ENCODE measurements at places on chromosomes 4 and X.
A peak's percentile ranks its signal among the peaks of the same experiment; 100 is the strongest.

DNA sequence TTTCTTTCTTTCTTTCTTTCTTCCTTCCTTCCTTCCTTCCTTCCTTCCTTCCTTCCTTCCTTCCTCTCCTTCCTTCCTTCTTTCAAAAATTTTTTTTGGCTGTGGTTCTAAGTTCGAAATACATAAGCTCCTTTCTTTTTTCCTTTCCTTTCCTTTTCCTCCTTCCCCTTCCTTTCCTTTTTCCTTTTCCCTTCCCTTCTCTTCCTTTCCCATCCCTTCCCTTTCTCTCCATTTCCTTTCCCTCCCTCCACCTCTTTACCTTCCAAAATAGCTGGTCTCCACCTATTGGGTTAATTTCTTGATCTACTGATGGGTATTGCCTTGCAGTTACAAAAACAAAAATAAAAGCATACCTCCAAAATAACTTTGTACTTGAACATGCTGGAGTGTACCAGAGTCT, 73.4 kb upstream of the GPRIN3 start:
- no peak overlapping the region for H3K4me3 ChIP-seq
- H3K27ac ChIP-seq = no peak overlapping the region
- H3K36me3 ChIP-seq = no peaks in the 10 kb centered on the region
- H3K27me3 ChIP-seq = no peaks in the 10 kb centered on the region
- no peaks in the 10 kb centered on the region for H3K4me1 ChIP-seq

DNA sequence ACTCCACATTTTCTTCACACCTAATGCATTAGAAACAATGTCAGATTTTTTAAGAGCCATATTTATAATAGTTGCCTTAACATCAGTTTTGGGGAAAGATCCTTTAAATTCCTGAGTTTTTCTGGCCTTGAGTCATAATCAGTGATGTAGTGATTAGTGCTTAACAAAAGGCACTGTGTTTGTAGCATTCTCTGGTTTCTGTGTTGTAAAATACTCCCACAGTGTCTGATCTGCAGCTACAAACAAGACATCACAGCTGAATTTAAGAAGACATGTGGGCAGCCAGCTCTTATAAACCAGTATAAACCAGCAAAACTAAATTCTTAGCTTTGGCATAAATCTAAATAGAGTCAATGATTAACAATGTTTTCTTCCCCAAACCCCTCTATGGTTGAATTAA, 233.8 kb downstream of the FSTL5 start:
- no peaks in the 10 kb centered on the region for H3K27me3 ChIP-seq
- H3K4me1 ChIP-seq = no peaks in the 10 kb centered on the region
- no peak overlapping the region for H3K27ac ChIP-seq
- no peak overlapping the region for H3K4me3 ChIP-seq
- H3K36me3 ChIP-seq = no peaks in the 10 kb centered on the region

DNA sequence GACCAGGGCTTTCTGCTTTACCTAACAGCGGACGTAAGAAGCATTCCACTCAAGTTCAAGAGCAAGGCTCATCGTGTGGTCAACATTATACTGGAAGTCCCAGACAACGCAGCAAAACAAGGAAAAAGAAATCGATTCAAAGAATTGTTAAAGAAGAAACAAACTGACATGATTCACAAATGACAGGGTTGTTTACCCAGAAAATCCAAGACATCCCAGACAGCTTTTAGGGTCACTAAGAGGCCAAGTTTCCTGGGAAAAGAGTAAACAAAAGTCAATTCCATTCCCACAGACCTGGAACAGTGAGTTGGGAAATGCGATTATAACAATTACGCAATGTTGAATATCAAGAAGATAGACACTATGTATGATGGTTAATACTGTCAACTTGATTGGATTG, 21.5 kb upstream of the HTRA3 start:
- H3K36me3 ChIP-seq = peaks cover 4% of the 10 kb centered on the region
- no peak overlapping the region for H3K4me3 ChIP-seq
- no peak overlapping the region for H3K27ac ChIP-seq

DNA sequence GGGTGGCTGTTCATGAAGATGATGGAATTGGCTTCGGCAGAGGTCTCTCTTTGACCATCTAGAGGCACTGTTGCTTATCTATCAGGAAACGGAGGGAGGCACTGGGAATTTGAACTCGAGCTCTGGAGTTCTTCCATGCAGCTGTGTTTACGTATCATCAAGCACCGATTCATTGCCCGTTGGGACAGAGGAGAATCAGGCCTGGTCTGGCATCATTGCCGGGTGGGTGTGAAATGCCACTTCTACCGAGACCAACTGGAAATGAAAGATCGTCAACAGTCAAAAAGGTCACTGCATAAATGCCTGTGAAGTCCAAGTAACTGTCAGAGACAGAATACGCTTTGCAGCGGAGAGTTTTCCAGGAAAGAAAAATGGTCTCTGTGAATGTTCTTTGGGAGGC, 166.9 kb downstream of the ASMT start:
- H3K27ac ChIP-seq = no peak overlapping the region
- no peak for DNase-seq
- H3K27me3 ChIP-seq = no peaks in the 10 kb centered on the region
- no peaks in the 10 kb centered on the region for H3K4me1 ChIP-seq

DNA sequence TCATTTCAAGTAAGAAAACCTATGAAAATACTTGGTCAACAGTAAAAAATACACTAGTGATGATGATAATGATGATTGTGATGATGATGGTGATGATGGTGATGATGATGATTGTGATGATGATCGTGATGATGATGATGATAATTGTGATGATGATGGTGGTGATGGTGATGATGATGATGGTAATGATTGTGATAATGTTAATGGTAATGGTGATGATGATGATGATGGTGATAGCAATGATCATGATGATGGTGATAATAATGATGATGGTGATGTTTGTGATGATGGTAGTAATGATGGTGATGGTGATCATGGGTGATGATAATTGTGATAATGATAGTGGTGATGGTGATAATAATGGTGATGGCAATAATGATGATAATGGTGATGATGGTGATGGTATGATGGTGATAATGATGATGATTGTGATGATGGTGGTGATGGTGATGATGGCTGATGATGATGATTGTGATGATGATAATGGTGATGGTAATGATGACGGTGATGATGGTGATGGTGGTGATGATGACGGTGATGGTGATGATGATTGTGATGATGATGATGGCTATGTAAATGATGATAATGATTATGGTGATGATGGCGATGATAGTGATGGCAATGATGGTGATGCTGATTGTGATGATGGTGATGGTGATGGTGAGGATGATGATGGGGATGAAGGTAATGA, 62.1 kb downstream of the VCX3A start:
- no peaks in the 10 kb centered on the region for H3K27me3 ChIP-seq
- H3K27ac ChIP-seq = no peak overlapping the region
- no peak for DNase-seq
- H3K36me3 ChIP-seq = no peaks in the 10 kb centered on the region
- no peaks in the 10 kb centered on the region for H3K4me1 ChIP-seq

DNA sequence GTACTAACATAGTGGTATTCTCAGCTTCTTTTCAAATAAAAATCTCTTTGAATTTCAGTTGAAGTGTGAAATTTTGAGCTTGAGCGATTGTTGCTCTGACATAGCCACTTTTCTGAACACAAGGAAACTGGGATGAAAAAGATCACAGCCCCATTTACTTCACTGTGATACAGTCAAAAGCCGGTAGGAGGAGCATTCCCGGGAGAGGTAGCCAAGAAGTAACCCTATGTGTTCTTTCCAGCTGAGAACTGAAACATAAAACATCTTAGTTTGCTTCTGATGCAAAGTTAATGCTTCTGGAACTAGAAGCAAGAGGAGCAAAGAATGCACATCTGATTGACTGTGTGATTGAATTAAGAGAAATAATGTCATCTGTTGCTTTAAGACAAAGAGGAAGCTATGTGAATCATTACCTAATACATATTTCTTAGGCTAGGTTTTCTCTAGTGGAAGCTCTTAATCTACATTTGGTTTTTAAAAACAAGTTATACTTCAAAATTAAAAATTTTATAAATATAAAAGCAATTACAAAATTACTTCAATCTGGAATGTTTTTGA, 88.3 kb upstream of the UNC5C start:
- no peak overlapping the region for H3K4me3 ChIP-seq
- no peaks in the 10 kb centered on the region for H3K27me3 ChIP-seq
- no peaks in the 10 kb centered on the region for H3K4me1 ChIP-seq
- DNase-seq = no peak
- H3K27ac ChIP-seq = no peak overlapping the region
- H3K36me3 ChIP-seq = no peaks in the 10 kb centered on the region

- H3K4me3 ChIP-seq = no peak overlapping the region
- H3K27me3 ChIP-seq = peaks cover 7% of the 10 kb centered on the region
- no peaks in the 10 kb centered on the region for H3K36me3 ChIP-seq
- no peaks in the 10 kb centered on the region for H3K4me1 ChIP-seq
Observed at GRCh38 chrX:8960957-8961468, 72.9 kb downstream of the FAM9B start.

DNA sequence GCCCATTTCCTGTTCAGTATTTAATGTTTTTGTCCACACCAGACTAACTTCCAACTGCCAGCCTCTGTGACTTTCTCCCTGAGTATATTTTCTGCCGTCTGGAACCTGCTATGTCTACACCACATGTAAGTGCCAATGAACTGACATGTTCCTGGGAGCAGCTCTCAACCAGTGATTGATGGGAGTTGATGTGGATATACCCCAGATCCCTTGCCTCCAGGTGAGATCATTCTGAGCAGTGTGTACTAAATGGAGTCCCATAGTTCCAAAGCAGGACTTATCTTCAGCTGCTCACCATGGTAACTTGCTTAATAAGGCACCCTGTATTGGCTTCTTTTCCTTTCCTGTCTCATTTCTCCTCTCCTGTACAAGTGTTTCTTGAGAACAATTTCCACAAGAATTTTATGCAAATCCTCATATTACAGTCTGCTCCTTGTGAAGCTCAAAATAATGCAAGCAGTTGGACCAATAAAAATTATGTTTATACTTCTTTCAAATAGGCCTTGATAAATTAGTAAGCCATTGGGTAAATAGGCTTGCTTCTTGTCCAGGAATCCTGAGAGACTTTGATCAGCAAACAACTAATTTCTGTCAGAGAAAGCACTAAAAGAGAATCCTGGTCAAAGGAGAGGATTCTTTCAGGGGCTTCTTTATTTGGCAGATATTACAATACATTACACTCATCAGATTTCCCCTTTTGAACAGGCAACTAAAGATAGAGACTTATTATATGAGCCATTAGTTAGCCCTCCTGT, 911.7 kb upstream of the NDST4 start:
- H3K4me1 ChIP-seq = no peaks in the 10 kb centered on the region
- no peak overlapping the region for H3K27ac ChIP-seq

DNA sequence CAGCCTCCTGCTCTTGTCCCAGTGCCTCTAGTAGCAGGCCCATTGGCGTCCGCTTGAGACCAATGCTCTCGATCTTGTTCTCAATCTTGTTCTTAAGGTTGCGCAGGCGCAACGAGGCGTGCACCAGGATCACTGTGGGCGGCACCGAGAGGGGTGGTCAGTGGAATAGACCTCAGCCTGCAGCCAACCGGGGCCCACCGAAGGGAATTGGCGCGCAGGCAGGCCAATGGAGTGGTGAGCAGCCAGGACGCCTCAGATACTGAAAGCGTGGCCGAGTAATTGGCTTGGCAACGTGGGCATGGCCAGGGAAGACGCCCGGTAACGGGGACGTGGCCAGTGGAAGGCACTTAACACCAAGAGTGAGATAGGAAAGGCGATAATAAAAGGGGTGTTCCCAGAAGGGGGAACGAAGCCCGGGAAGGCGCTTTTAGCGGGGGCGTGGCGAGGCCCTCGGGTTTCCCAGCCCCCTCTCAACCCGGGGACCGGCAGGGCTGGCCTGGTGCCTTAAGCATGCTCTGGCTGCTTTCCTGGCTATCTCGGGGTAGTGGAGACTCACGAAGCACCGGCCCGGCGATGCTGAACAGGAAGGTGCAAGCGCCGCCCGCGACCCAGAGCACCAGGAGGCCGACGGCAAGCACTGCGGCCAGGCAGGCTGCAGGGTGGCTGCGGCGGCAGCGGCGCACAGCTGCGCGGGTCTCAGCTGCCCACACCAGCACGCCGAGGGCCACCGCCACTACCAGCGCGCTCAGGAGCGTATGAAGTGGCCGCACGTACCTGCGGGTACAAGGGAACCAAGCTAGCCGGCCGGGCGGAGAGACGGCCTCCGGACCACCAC, 1.7 kb downstream of the PRAF2 start:
- peaks cover 3% of the 10 kb centered on the region for H3K27me3 ChIP-seq
- H3K27ac ChIP-seq = no peak overlapping the region
- no peak for DNase-seq
- peaks cover 16% of the 10 kb centered on the region for H3K4me1 ChIP-seq
- peaks cover 5% of the 10 kb centered on the region for H3K36me3 ChIP-seq

- H3K4me1 ChIP-seq = peaks cover 43% of the 10 kb centered on the region
- H3K36me3 ChIP-seq = peaks cover 9% of the 10 kb centered on the region
- peak overlapping the region; percentile 89 for H3K27ac ChIP-seq
- peak; percentile 85 for DNase-seq
- H3K27me3 ChIP-seq = no peaks in the 10 kb centered on the region
Observed at GRCh38 chr4:40194602-40195161, 2.1 kb upstream of the RHOH start.

- H3K4me1 ChIP-seq = no peaks in the 10 kb centered on the region
- H3K27ac ChIP-seq = no peak overlapping the region
- H3K4me3 ChIP-seq = no peak overlapping the region
- no peaks in the 10 kb centered on the region for H3K36me3 ChIP-seq
Observed at GRCh38 chr4:88189881-88190585, 31.6 kb upstream of the ABCG2 start.

- DNase-seq = no peak
- H3K4me3 ChIP-seq = no peak overlapping the region
- no peaks in the 10 kb centered on the region for H3K4me1 ChIP-seq
- no peaks in the 10 kb centered on the region for H3K36me3 ChIP-seq
- no peaks in the 10 kb centered on the region for H3K27me3 ChIP-seq
Observed at GRCh38 chr4:180449395-180449956, 1793.7 kb upstream of the TENM3 start.

GRCh38 chrX:1493412-1493811, 40.7 kb upstream of the ASMTL start:
- peaks cover 7% of the 10 kb centered on the region for H3K36me3 ChIP-seq
- no peaks in the 10 kb centered on the region for H3K27me3 ChIP-seq

- no peak overlapping the region for H3K27ac ChIP-seq
- no peak overlapping the region for H3K4me3 ChIP-seq
- H3K27me3 ChIP-seq = no peaks in the 10 kb centered on the region
- DNase-seq = no peak
- no peaks in the 10 kb centered on the region for H3K4me1 ChIP-seq
Observed at GRCh38 chrX:133440081-133440796, 24.9 kb upstream of the GPC4 start.

DNA sequence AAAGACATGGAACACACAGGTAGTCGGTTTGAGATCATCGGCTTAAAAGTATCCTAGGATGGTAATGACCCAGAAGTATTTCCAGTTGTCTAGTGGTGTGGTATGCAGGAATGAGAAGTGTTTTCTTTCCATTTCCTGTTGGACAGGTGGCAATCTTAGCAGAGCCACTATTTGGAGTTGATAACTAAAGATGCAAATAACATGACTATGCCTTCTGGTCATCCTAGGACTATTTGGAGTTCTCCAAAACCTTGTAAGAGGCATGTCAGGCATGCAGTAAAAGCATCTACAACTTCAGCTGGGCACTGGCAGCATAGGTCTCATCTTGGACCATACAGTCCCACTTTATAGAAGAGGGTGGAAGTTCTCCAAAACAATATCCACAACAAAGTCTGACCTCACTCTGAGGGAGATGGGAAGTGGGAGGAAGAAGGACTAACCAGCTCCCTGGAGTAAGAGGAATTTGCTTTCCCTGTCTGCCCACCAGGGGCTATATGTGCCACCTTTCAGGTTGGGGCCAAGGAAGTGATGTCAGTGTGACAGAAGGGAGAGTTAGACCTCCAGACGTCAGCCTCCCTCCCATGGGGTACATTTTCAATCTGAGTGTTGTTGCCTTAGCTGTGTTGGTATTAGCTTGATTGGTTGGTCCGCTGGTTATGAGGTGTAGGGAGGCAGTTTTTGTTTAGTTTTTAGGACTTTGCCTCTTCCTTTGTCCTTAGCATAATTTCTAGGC, 101.2 kb upstream of the MYOZ2 start:
- H3K4me1 ChIP-seq = no peaks in the 10 kb centered on the region
- H3K36me3 ChIP-seq = no peaks in the 10 kb centered on the region
- H3K27me3 ChIP-seq = no peaks in the 10 kb centered on the region
- no peak overlapping the region for H3K27ac ChIP-seq
- no peak overlapping the region for H3K4me3 ChIP-seq
